ENCODE measurements at places on chromosomes 5 and 9.
A peak's percentile ranks its signal among the peaks of the same experiment; 100 is the strongest.

DNA sequence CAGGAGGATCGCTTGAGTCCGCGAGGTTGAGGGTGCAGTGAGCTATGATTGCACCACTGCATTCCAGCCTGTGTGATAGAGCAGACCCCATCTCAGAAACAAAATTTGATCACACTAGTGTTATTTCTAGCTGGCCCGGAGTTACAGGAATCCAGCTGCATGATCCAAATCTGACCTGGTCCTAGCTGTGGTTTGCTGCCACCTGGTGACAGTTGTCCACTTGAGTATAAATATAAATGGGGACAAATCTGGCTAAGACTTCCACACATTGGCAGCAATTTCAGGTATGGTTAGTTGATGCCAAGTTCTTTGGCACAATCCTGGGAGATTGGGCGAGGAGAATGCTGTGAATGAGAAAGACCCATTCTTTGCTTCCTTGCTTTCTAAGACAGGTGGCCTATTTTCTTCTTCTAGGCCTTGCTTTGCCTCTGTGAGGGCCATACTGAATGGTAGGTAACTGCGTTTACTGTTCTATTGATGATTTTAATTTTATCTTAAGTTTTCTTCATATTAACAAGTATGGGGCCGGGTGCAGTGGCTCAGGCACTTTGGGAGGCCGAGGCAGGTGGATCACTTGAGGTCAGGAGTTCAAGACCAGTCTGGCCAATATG, 35.4 kb downstream of the UBE2R2 start:
- peak; percentile 15 for DNase-seq

- DNase-seq: no peak
Measured at GRCh38 chr5:82796643-82797416, 280.4 kb downstream of the TMEM167A start.

DNA sequence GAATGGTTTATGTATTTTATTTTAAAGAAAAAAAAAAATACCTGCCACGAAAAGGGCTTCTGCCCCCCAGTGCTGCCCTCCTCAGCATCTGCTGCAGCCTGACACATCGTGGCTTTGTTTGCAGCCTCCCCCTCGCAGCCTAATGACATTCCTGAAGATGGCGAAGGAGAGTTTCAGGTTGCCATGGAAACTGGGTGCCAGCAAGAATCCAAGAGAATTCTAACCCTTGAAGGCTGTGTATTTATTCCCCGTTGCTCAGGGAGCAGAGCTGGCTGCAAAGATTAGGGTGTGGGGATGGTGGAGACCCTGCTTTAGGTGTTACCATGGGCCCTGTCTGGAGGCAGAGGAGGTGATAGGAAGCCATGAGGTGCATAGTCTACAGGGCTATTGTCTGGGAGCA, 126.6 kb downstream of the NSG2 start:
- no peak for DNase-seq

DNA sequence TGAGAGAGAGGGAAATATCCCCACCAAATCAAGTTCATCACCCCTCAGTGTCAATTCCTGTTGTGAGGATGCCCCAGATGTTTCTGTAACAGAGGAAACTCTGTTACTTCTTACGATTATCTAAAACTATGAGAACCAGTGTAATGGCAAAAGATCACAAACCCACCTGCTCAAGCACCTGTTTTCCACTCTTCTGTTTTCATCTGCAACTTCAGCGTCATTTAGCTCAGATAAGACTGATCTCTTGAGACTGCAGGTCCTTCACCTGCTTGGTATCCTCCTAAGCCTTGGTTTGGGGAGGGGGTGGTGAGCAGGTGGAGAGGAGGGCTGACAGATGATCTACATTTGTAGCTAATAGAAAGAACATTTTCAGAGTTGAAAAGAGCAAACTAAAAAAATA, 229.3 kb downstream of the SLF1 start:
- DNase-seq: no peak

- DNase-seq: no peak
Measured at GRCh38 chr9:106797299-106797698, 65.7 kb upstream of the ZNF462 start.

DNA sequence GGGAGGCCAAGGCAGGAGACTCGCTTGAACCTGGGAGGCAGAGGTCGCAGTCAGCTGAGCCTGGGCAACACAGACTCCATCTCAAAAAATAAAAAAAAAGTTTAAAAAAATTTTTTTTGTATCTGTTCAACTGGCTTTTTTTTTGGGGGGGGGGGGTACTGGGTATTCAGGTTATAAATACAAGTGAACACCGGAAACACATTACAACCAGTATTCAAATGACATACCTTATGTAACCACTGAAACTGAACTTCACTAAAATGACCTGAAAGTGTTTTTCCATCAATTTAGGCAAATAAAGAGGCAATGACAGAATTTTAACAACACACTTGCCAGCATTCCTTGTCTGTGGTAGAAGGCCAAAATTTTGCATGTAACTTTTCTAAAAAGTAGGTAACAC, 33.5 kb downstream of the STRBP start:
- no peak for DNase-seq

DNA sequence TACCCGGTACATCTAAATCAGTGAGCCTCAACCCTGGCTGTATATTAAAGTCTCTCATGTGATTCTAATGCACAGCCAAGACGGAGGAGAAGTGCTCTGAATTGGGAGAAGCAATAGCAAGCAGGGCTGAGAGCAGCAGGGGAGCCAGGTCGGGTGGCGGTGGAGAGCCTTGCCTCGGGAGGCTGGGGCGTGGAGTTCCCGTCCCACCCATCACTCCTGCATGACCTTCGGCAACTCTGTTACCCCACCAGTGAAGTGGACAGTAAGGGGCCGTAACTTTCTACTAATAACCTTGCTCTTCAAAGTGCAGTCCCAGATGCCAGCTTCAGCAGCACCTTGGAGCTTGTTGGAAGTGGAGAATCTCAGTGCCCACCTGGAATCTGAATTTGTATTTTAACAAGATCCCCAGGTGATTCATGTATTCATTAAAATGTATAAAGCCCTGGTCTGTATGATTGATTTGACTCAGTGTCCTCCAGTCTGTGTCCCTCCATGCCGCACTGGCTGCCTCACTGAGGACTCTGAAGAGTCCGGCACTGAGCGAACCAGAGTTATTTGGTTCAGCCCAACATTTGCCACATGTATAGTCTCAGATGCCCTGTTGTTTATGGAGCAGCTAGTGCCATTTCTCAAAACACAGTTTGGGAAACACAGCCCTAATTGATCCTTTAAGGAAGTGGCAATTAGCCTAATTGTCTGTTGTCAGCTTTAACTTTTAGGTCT, 6.5 kb downstream of the ERGIC1 start:
- no peak for DNase-seq

- DNase-seq: no peak
Measured at GRCh38 chr5:131848662-131849061, 51.8 kb upstream of the FNIP1 start.

DNA sequence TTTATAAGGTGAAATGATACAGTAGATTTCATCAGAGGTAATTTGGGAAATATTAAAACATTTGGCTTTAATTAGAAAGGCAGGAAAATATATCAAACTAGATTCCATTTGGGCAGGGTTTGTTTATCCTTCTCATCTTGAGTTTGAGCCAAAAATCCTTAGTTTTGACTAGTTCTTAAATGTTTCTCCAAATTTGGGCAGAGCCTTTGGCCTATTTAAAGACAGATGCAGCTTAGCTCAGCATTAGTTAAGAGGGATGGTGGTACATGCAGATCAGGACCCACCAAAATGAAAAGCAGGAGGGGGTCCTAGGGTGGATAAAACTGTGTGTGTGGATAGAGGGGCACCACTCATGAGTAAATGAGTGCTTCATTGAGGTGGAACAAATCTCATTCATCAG, 20.3 kb upstream of the ARRDC3 start:
- DNase-seq: no peak

DNA sequence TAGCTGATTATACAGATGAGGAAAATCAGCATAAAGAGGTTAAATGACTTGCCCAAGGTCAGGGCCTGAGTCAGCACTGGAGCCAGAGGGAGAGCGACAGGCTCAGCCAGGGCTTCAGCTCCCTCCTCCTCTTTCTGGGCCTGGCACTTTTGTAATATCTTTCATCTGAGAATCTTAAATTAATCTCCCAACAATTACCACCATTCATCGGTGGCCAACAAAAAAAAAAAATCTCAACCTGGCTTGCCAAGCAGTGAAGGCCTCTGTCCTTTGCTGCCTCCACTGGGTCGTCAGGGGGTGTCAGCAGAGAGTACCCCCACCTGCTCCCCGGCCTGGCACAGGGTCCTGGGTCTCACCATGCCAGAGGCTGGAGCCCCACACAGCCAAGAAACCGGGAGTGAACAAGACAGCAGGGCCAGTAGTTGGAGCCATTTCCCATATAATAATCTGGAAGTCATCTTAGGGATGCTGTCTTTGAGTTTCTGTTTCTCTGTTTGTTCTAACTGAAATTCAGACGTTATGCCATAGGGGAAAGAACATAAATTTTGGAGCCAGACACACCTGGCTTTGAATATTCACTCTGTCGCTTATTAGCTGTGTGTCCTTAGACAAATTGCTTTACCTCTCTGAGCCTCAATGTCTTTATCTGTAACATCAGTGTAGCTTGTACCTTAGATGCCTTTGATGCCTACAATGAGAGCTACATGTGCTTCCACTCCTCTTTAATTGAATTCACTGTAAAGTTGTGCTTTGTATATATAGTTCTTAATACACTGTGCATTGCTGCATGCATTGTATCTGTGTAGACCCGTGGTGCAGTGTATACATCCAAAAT, 299.9 kb upstream of the MSX2 start:
- DNase-seq: no peak

DNA sequence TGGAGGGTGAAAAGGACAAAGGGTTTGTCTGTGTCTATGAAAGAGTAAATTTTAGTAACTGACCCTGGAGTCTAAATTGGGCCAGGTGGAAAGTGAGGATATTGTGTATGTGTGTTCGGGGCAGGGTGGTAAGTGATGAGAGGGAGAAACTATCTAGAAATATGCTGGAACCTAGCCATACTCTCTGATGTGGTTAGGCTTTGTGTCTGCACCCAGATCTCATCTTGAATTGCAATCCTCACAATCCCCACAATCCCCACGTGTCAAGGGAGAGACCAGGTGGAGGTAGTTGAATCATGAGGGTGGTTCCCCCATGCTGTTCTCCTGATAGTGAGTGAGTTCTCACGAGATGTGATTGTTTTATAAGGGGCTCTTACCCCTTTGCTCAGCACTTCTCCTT, 60.6 kb downstream of the COMMD10 start:
- no peak for DNase-seq

DNA sequence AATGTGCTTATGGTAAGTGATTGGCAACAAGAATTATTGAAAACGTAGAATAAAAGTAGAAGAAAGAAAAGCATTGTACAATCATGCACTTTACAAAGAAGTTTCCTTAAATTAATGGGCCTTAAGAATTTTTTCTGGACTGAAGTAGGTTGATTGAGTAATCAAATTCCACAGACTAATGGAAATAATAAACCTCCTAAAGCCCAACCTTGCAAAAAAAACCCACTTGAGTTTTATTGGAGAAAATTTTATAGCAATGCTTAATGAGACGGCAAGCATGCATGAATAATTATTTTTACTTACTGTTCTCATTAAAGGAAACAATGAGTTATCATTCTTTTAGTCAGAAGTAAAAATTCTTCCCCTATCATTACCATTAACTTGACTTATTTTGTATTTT, 676.1 kb upstream of the C9orf72 start:
- DNase-seq: no peak

DNA sequence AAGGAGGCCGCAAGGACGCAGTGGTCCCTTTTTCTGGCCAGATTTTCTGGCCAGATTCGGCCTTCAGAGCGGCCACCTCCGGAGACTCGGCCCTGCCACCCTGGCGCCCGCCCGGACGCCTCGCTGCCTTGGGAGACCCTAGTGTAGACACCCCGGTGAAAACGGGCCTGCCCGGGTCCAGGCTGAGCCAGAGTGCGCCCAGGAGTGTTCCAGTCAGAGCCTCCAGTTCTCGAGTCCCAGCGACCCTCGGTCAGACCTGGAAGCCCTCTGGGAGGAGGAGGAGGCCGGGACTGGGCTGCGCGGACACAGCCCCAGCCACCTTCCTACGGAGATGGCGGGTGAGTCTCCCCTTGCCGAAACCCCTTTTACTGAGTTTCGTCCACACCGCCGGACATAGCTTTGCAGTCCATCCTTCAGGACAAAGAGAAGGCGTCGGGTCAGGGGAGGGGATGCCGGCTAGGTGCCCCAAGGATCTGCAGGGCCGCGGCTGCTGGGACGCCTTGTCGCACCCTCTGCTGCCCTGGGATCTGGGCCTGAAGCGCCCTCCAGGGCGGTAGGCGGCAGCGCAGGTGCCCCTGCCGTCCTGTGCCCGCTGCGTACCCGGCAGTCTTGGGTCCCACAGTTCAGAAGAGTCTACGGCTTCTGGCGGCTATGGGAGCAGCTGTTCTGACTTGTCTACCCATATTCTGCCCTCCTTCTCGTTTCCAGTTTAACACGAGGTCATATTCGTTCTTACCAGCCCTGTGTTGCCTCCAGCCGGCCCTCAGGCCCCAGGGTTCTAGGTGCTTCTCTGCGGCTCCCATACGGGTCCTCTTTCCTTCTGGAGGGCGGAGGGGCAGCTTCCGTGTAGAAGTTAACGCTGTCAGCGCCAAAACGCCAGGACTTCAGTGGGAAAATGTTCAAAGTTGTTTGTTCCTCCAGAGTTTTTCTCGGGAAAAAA, 1771.7 kb upstream of the CDH9 start:
- DNase-seq: no peak

DNA sequence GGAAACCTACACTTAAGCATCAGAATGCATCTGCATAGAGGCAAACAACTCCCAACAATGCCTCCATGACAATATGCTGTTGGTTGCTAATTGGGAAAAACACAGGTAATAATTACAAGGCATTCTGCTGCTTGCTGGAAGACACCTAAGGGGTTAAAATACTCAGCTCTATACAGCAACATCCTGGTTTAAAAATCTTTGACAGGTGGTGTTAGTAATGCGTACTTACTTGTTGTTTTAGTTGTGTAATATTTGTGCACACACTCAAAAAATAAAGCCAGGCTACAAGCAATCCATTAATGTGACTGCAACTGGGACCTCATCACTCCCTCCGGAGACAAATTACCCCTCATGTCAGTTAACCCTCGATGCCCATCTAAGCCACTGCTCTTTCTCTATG, 126.3 kb upstream of the ELL2 start:
- DNase-seq: no peak

DNA sequence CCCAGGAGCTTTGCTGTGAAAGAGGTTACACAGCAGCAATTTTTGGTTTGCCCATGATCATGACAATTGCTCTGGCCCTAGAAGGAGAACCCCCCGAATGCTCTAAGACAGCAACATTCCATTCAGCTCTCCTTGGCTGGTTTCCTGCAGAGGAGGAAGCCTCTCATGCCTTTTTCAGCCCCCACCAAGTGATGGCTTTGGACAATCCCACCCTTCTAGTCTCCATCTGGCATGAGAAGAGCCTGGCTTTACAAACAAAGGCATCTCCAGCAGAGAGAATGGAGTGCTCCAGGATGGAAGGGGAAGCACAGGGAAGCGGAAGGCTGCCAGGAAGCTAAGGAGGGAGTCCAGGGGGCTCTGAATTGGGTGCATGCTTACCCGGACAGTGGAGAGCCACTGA, 98.4 kb downstream of the CRB2 start:
- no peak for DNase-seq

DNA sequence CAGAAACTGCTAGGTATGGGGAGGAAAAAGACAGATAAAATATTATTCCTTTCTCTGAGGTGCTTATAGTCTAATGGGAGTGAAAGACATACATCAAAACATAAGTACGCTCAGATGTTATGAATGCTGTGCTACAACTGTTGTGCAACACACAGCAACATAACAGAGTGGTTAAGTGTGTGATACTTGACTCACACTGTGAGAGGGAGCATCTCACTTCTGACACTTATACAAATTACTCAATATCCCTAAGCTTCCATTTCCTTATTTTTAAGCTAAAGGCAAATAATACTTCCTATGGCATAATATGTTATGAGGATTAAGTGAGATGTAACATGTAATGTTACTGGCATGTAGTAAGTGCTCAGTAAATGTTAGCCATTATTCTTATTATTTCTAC, 110.6 kb upstream of the FER start:
- DNase-seq: no peak

All from activated T-helper 1 cell treated with anti-CD3 and anti-CD28 coated beads, Interleukin-2, amount 50 U/mL, for 16 hours (primary cell).